ENCODE measurements at places on chromosomes 12 and 14.

DNA sequence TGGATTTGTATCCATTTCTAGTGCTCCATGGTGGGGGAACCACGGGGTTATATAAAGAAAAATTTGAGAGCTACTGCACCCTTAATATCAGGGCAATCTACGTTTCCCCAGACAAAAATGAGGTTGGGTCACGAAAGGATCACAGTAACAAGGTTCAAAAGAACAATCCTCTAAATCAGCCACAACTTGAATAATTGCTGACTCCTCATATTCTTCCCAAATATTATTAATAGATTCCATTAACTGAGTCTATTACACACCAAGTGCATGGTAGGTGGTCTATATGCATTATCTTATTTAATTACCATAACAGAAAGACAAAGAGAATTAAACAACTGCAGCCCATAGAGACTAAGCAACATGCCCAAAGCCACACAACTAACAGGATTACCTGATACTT lies 438.2 kb downstream of the ETNK1 start:
- DNase-seq = no peak

- DNase-seq = no peak
These were observed 94.9 kb downstream of the DUSP16 start for GRCh38 chr12:12467688-12468261.

GRCh38 chr14:97219431-97220017 lies 422.3 kb downstream of the VRK1 start:
- no peak for DNase-seq

DNA sequence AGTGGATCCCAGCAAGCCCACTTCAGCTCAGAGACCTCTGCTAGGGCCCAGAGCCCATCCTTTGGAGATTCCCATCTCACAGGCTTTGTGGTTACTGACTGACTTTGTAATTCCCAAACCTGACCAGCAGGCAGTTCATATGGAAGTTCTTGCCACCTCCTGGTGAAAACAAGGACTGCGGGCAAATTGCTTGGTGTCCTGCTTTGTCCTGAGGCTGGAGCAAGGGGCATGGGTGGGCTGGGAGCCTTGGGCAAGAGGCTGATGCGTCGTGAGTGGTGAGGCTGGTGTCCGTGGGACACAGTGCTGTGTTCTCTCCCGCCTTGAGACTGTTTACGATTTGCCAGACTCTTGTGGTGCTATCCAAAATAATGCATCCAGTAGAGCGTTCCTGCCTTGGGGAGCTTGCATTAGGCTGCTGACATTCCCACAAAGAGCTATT lies 91.0 kb downstream of the LRRC74A start:
- peak; percentile 22 for DNase-seq

- no peak for DNase-seq
These were observed 207.9 kb downstream of the TMEM132C start for GRCh38 chr12:128474916-128475315.

DNA sequence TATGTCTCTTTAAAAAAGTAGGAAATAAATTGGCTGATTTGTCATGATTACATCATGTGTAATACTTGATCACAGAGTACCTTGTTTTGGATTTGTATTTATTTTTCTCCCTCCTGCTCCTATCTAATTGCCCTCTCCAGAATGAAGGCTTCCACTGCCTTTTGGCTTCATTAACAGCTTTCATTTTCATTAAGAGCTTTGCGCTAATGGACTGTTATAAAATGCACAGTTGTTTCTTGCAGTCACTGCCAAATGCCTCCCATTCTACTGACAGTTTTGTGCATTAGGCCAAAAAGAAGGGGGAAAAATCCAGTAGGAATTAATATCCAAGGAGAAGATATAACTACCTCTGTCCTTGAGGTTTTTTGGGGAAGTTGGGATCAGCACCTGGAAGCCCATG lies 159.2 kb downstream of the NRXN3 start:
- DNase-seq = no peak

- no peak for DNase-seq
These were observed 34.3 kb upstream of the LTA4H start for GRCh38 chr12:96069511-96070231.

- DNase-seq = no peak
These were observed 84.8 kb downstream of the HELB start for GRCh38 chr12:66387117-66387516.

DNA sequence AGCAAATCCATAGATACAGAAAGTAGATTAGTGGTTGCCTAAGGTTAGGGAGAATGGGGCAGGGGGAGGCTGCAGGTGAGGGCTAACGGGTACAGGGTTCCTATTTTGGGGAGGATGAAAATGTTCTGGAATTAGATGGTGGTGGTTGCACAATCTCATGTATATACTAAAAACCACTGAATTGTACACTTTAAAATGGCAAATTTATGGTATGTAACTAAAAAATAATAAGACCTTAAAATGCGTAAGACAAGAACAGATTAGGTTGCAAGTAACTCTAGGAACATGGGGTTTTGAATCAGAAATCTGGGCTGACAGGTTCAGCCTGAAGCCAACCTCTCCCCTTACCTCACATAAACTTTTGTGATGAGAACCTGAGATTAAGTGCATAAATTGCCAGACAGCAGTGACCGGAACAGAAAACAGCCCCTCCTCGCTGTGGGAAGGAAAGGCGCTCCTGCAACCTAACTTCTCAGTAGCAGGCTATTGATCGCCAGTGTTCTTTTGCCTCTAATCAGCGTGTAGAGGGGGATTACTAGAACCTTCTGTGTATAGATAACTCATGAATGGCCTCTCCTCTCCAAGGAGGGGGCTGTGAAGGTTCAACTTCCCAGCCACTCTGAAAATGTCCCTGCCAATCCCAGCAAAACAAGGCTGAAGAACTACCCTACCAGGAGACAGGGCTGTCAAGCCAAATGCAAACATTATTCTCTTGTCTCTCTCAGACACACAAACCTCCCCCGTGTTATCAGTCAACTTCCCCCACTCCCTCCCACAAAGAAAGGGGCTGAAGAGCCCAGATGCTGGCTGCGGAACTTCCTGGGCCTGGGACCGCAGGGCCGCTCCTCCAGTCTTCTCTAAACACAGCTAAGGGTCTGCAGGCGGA lies 1.9 kb downstream of the SSH1 start:
- DNase-seq = no peak

GRCh38 chr12:89825591-89826449 lies 117.2 kb upstream of the ATP2B1 start:
- DNase-seq = no peak

- no peak for DNase-seq
These were observed 126.5 kb downstream of the TSPAN9 start for GRCh38 chr12:3203713-3204112.

DNA sequence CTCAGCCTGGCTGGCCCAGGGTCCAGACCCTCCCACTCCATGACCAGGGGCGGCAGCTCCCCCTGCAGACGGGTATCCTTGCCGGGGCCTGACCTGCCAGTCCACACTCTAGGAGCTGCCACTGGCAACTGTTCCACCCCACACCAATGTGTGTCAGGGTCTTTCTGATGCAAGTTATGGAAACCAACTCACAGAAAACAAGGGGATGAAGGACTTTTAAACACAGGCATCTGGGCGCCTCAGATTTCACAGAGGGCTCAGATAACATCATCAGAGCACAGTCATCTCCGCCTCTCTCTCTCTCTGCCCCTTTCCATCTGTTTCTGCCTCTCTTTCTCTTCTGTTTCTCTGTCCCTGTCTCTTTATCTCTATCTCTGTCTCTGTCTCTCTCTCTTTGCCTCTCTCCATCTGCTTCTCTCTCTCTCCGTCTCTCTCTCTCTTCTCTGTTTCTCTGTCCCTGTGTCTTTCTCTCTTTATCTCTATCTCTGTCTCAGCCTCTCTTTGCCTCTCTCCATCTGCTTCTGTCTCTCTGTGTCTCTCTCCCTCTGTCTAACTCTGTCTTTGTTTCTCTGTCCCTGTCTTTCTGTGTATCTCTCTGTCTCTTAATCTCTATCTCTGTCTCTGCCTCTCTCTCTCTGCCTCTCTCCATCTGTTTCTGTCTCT lies 67.4 kb upstream of the FBRSL1 start:
- no peak for DNase-seq

- no peak for DNase-seq
These were observed 293 bp downstream of the IFI27L1 start for GRCh38 chr14:94081386-94081820.

DNA sequence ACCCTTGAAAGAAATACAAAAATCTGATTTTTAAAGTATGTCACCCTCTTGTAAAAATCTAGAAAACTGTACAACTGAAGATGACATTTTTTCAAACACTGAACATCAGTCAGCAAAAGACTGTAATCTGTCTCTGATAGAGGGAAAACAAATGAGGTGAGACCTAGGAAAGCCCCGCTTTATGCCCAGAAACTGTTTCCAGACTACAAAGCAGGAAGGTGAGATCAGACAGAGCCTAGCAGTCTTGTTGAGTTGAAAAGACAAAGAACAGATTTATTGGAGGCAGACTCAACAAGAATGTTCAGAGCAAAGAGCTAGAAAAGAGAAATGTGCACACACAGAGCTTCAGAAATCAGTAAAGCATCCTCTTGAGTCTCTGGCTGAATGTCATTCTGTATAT lies 873.6 kb downstream of the LRFN5 start:
- no peak for DNase-seq

- DNase-seq = no peak
These were observed 84.5 kb downstream of the TAOK3 start for GRCh38 chr12:118288174-118288573.

DNA sequence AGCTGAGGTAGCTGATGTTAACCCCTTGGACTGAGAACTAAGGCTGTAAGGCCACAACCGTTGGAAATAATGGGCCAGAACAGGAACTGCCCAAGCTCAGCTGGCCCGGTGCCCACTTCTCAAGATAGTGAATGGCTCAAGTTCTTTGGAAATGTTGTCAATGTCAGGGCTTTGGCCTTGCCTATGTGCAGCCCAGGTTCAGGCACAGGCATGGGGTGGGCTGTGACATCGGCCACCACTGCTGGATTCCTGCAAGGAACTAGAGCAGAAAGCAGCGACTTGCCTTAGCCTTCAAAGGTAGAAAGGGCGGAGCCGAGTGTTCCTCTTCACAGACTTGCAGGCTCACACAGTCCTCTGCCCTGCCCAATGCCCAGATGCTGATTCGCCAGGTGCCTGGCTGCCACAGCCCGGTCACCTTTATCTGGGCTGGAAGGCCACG lies 291.2 kb downstream of the ZFP36L1 start:
- peak; percentile 40 for DNase-seq

DNA sequence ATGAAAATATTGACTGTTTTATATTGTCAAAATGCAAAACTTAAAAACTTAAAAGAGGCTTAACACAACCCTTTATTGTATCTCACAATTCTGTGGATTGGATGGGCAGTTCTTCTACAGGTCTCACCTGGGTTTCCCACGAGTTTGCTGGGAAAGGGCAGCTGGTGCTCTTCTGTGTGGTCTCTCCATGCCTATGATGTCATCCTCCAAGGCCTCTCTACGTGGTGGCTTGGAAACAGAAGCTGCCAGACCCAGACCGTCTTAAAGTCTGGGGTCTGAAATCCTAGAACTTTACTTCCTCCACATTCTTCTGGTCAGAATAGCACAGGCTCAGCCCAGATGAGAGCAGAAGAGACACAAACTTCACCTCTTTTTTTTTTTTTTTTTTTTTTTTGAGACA lies 36.5 kb upstream of the KICS2 start:
- DNase-seq = no peak

DNA sequence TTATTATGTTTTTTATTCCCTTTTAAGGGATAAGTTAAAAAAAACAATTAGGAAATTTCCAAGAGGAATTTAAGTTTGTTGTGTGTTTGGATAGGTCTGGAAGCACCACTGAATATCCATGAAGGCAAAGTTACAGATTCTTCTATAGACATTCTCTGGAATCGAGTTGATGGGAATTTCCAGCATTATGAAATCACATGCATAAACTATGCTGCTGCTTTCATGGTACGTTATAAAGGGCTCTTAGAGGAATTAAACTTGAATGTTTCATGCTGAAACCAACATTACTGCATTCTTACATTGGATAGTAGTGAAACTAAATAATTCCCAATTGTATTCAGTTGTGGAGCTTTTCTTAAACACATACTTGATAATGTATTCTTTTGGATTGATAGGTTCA lies 21.5 kb upstream of the PTPRQ start:
- DNase-seq = no peak

GRCh38 chr12:131383291-131383690 lies 327.6 kb upstream of the SFSWAP start:
- no peak for DNase-seq

DNA sequence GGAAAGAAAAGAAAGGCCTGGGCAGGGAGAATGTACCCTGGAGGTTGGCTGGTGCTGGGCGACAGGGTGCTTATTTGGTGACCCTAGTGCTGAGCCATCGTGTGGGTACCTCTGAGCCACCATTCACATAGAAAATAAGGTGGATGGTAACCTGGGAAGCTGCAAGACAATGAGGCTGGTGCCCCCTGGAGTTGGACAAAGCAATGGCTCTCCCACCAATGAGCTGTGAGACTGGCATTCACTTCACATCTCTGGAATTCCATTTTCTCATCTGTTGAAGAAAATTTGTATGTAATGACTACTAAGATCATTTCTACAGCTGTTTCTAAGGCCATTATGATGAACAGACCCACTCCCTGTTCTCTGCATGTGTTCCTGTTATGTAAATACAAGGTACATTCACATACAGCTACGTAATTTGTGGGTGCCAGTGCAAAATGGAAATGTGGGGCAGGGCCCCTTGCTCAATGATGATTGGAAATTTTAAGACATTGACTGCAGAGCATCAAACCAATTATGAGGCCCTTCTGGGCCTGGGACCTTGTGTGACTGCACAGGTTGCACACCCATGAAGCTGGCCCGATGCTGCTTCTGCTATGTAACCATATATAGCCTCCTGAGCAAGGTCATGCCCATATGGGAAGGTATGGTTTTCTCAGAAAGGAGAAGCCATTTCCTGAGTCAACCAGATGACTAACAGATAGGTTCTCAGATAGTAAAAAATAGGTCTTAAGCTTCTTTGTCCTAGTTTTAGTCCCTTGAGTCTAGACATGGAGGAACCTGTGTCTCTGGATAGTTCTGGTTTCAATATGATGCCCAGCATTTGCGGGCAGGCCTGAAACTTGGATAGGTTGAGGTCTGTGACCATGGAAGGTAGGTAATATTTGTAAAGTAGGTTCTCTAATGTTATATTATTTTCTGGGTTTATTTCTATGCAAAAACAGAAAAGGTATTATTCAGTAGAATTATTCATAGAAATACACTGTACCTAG lies 63.4 kb upstream of the IGF1 start:
- DNase-seq = no peak

DNA sequence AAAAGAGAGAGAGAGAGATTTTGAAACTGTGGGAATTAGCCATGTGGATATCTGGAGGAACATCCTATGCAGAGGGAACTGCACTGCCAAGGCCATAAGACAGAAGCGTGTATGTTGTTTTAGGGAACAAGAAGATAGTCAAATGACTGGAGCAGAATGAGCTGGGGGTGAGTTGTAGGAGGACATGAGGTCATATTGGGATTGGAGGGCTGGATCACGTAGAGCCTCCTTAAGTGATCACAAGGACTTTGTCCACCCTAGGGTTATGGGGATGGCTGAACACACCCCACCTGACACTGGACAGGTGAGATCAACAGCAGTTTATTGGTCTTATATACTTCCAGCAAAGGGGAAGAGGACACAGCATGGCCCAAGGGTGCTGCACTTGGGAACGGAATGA lies 8.2 kb upstream of the CGRRF1 start:
- DNase-seq = no peak
